ENCODE measurements at places on chromosomes 1 and 21.

- no peak for DNase-seq
These were observed 57.6 kb upstream of the APOBEC4 start for GRCh38 chr1:183710734-183711133.

DNA sequence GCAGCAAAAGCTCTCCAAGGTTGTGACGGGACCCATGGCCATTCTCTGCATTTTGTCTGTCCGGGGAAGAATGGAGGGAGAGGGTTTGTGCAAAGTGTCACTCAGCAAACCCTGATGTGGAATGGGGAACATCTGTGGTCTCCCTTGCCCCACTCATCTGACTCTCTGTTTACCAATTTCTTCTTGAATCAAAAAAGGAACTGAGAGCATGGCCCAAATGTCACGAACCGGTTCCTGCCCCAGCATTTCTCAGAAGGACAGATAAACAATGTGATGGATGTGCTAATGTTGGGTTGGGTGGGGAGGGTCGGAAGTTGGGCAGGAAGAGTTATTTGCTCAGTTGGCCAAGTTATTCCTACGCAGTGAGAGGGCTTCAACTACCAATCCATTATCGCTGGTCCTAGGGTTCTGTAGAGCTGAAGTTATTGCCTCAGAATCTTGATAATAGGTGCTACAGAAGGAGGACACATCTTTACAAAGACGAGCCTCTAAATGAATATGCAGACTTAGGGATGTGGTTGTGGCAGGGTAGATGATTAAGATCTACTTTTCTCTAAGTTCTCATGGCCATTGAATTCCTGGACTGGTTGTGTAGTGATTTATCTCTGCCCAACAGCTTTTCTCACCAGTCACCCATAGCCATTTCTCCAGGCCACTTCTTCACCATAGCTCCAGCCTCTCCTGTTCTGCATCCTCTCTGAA, 9.6 kb upstream of the DUSP12 start:
- no peak for DNase-seq

GRCh38 chr1:206700445-206701036, 15.8 kb downstream of the MAPKAPK2 start:
- DNase-seq = no peak

GRCh38 chr1:25486602-25487001, 55.9 kb downstream of the MACO1 start:
- DNase-seq = no peak

DNA sequence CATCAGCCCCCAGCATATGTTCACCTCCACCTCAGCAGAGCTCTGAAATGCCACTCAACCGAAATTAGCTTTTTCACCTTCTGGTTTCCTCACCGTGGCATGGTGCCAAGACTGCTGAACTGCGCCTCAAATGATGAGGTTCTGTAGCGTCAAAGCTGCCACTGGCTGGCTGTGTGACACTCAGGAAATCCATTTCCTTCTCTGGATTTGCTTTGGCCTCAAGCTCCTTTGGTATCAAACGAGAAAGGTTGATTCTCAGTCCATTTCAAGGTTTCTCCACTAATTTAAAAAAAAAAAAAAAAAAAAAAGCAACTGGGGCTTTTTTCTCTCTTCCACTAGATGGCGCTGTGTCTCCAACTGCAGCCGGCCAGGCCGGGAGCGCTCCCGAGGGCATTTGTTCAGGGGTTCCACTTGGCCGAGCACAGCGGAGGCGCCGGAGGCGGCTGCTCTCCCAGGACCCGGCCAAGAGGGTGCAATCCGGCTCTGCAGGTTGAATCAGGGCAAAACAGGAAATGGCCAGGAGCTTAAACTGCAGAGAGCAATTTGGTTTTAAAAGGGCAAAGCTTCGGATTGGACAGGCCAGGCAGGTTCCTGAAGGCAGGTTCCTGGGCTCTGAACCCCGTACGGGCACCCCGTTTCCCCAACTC, 26.5 kb upstream of the PLA2G2C start:
- DNase-seq = no peak

DNA sequence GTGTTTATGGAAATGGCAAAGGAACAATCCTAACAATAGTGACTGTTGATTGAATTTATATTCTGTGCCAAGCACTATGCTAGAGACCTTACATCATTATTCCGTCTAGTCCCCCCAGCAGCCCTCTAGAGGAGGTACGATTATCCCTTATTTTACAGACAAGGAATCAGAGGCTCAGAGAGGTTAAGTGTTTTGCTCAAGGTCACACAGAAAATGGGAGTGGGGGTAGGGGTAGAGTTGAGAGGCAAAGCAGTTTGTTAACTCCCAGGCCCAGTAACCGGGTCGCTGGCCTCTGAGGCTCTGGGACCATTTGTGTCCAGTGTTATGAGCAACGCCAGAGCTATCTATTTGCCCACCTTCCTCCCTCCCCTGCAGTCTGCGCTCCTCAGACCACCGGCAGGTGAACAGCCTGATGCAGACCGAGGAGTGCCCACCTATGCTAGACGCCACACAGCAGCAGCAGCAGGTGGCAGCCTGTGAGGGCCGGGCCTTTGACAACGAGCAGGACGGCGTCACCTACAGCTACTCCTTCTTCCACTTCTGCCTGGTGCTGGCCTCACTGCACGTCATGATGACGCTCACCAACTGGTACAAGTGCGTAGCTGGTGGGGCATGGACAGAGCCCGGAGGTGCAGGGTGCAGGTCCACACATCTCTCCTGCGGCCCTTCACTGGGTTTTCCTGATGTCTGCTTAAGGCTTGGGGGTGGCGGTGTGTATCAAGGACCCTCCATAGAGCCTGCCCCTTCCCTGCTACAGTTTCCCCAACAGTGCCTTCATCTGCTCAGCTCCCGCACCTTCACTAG, 19.8 kb downstream of the SERINC2 start:
- DNase-seq = no peak

DNA sequence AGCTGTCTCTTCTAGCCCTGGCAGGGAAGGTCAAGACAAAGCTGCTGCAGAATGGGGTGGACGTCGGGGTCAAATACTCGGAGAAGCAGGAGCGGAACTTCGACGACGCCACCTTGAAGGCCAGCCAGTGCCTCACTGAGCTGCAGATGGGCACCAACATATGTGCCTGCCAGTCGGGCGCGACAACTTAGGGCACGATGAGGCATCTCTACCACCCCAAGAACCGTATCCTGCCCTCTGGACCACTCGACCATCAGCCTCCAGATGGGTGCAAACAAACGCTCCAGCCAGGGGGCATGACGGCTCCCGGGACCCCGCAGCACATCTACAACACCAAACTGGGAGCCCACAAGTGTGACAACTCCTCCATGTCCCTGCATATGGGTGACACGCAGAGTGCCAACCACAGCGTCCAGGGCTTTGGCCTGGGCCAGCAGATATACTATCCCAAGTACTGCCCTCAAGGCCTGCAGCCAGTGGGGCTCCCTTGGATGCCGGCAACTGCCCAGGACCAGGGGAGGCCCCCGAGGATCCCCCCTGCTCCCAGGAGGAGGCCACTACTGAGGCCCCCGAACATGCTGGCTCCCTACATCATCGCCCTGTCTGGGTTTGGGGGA, 42.5 kb upstream of the POGK start:
- no peak for DNase-seq

GRCh38 chr1:160362168-160362957, 4.5 kb upstream of the NHLH1 start:
- no peak for DNase-seq

- DNase-seq = no peak
These were observed 37.6 kb downstream of the PARP1 start for GRCh38 chr1:226370144-226370923.

Measured in stimulated activated CD8-positive, alpha-beta memory T cell treated with anti-CD3 and anti-CD28 coated beads, Interleukin-7, amount 100 ng/mL, for 1 hour (primary cell).